Esophagus muscularis mucosa (tissue), 4 donors: ENCODE measurements at places on chromosomes 1 and 21. TPM values are rescaled to one million over a fixed set of nuclear protein-coding genes. Genes with fewer than 3 reads are reported as not detected.

GPR37L1 gene
- not detected for total RNA-seq

- DNase-seq, result no peak
Measured at GRCh38 chr21:20257052-20257740, 741.0 kb upstream of the NCAM2 start.

DNA sequence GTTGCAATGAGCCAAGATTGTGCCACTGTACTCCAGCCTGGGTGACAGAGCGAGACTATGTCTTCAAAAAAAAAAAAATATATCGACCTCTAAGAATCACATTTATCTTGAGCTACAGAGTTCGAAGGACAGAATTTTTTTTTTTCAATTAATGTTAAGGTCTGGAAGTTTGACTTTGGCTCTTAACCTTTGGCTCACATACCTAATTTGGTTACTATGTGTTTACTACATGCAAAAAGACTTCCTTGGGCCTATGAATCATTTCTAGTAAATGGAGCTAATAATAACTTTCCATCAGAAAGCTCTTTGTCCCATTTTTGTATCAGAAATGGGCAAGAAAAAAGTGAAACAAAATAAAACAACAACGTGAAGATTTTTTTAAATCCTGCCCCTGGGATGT, 351.2 kb downstream of the SMYD3 start:
- DNase-seq, result no peak

DNA sequence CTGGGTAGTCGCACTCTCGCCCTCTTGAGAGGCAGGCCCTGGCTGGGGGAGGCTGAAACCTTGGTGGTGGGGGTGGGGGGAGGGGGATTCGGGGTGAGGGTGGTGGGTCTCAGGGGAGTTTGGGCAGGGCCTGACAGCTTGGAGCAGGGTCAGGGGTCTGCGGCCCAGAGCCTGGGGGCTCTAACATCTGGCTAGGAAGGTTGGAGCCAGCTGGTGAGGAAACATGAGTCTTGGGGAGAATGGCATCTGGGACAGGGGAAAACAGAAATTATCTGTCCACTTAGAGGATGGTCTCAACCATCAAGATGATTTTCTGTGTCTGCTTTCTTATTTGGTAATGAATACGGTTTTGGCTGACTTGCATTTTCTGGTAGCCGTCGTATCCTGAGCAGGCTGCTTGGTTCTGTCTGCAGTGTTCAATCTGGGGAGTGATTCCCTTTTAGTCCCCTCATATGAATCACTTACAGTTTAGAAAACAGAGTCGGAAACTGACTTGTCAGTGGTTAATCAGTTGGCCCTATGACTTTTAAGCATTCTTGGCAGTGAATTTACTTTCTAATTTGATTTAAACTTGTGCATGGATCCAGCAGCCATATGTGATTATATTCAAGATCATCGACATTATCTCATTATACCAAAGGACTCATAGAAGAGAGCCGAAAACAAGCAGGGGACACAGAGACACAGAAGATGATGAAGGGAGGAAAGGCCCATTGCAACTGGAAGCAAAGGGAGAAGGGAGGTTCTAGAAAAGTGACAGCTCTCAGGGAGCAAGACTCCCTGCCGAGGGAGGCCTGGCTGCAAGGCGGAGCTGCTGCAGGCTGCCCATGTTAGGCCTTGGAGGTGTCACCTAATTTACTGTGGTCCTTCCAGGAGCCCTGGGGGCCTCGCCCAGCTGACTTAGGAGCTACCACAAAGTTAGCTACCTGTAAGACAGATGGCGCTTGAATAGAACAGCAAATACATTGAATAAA, 237.6 kb downstream of the SDCCAG8 start:
- no peak for DNase-seq

GRCh38 chr21:43910460-43910859, 45.4 kb downstream of the AGPAT3 start:
- no peak for DNase-seq
